ENCODE measurements at places on chromosomes 3 and 15.

DNA sequence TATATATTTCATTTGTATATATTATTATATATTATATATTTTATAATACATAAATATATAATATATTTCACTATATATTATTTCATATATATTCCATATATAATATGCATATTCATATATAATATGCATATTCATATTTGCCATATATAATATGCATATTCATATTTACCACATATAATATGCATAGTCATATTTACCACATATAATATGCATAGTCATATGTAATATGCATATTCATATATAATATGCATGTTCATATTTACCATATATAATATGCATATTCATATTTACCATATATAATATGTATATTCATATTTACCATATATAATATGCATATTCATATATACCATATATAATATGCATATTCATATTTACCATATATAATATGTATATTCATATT lies 51.2 kb upstream of the GATA2 start:
- DNase-seq, result no peak

GRCh38 chr15:93974804-93975481 lies 256.4 kb upstream of the MCTP2 start:
- peak; percentile 49 for DNase-seq

- DNase-seq, result no peak
These were observed 237.9 kb downstream of the GAP43 start for GRCh38 chr3:115861166-115861733.

- DNase-seq, result no peak
These were observed 67.8 kb downstream of the LINGO1 start for GRCh38 chr15:77564938-77565337.

DNA sequence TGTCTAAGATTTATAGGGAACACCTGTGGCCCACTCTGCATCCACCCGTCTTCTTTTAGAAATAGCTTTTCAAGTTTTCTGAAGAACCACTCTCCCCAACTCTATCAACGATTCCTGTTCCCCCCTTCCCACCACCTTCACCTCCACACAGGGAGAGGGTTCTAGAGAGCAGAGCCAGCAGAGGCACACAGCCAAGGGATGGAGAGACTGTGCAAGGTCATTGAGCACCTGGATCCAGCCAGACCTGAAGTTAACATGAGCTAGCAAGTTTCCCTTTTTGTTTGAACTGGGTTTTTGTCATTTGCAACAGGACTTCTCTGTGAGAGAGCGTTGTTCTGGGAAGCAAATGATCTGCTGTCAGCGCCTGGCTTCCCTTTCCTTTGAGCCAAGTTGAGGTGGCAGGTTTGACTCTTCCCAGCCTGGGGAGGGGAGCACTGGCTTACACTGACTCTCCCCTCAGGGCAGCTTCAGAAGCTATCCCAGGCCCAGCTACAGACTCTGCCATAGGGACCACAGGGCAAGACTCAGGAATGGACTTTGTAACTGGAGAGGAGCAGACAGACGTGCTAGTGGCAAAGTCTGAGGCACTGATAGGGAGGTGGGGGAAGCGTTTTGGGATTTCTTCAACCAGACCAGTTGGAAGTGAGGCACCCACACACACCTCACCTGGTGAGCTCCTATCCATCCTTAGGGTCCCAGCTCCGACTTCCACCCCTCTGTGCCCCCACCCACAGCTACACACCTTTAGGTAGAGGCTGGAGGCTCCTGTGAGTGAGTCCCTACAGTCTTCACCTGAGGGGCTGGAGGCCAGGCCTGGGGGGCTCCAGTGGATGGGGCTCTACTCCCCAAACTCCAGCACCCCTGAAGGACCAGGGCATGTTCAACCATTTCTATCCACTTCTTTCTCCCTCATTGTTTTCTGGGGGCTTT lies 19.4 kb upstream of the PLXNA1 start:
- no peak for DNase-seq

GRCh38 chr3:77142578-77142977 lies 102.7 kb downstream of the ROBO2 start:
- DNase-seq, result no peak

DNA sequence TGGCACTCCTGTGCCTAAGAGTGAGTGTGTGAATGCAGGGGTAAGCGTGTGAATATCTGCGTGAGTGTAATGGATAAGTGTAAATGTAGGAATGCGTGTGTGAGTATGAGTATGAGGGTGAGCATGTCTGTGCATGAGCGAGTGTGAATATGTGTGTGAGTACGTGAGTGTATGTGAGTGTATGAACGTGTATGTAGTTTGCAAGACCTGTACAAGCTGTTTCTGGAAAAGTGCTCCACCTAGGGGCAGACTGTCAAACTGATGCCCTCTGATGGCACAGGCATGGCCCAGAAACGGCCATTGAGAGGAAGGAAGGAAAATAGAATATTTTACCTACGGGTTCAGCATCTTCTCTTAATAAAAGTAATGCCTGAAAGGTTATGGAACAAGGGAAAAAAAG lies 24.4 kb upstream of the FRMD4B start:
- peak; percentile 57 for DNase-seq

Data from Daoy (cell line).